ENCODE measurements at places on chromosomes 5 and 9. TPM values are rescaled to one million over a fixed set of nuclear protein-coding genes. Genes with fewer than 3 reads are reported as not detected.

DNA sequence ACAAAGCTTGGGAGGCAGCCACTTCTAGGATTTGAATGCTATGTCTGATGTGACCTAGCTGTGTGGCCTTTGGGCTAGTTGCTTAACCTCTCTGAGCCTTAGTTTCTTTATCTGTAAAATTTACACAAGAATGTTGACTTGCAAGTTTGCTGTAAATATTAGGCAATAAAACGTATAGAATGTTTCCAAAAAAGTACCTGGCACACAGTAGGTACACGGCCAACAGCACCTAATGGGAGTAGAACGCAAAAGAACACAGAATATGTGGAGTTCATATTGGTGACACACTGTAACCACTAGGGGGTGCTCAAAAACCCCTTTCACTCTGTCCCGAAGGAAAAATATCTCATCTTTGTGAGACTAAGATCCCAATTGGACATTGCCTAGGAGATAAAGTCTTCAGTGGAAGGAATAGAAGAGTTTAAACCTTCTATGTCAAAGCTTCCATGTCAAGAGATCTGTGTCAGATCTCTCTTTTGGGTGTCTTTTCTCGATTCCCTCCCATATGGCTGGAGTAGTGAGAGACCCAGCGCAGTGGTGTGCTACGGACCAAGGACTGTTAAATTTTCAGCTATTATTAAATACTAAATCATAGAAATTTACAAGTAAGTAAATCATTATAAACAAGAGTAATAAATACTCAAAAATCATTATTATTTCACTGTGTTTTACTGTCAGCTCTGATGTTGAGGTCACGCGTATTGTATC, 145.4 kb upstream of the RAD23B start:
- H3K27ac ChIP-seq, result no peak overlapping the region
- H3K4me3 ChIP-seq, result no peak overlapping the region
- H3K36me3 ChIP-seq, result no peaks in the 10 kb centered on the region
- no peaks in the 10 kb centered on the region for H3K4me1 ChIP-seq
- DNase-seq, result no peak

DNA sequence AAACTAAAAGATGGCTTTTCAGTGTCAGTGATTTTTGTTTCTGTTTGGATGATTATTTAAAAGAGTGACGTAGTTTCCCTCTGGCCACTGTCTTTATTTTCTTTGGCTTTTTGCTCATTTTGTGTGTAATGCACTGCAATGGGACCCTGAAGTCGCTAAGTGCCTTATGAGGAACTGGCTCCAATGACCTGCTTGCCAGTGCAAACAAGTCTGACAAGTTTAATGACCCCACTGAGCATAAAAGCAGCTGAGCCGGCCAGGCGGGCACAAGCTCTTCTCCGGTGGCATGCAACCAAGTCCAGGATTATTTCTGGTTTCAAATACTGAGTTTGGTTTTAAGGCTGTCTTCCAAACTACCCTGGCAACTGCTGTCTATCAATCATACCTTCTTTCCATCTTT, 15.6 kb upstream of the GNA14 start:
- H3K27me3 ChIP-seq, result peaks cover 2% of the 10 kb centered on the region
- H3K4me3 ChIP-seq, result no peak overlapping the region
- H3K27ac ChIP-seq, result no peak overlapping the region
- H3K4me1 ChIP-seq, result no peaks in the 10 kb centered on the region
- DNase-seq, result no peak

DNA sequence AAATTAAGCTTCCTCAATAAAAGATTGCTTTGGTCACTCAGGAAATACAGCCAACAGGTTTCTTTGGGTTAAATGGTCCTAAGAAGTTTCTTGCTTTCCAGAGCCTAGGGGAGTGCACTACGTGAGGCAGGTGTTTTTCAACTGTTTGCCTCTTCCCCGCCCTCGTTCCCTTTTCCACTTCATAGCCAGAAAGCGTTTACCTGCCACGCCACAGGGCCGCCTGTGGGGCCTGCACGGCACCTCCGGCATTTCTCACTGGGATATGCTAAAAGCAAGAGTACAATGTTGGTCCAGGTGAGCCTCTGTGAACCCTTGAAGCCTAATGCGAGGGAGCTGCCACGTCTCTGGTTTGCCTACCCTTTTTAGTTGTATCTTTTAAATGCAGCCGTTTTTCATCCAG, 167.6 kb upstream of the OTULINL start:
- H3K27ac ChIP-seq, result peak overlapping the region; percentile 94
- peak overlapping the region; percentile 67 for H3K4me3 ChIP-seq
- H3K4me1 ChIP-seq, result peaks cover 52% of the 10 kb centered on the region
- peaks cover 18% of the 10 kb centered on the region for H3K27me3 ChIP-seq
- H3K36me3 ChIP-seq, result no peaks in the 10 kb centered on the region

GRCh38 chr9:94908011-94908563, 181.6 kb downstream of the AOPEP start:
- DNase-seq, result no peak
- H3K36me3 ChIP-seq, result no peaks in the 10 kb centered on the region
- H3K4me1 ChIP-seq, result peaks cover 6% of the 10 kb centered on the region
- no peaks in the 10 kb centered on the region for H3K27me3 ChIP-seq

DNA sequence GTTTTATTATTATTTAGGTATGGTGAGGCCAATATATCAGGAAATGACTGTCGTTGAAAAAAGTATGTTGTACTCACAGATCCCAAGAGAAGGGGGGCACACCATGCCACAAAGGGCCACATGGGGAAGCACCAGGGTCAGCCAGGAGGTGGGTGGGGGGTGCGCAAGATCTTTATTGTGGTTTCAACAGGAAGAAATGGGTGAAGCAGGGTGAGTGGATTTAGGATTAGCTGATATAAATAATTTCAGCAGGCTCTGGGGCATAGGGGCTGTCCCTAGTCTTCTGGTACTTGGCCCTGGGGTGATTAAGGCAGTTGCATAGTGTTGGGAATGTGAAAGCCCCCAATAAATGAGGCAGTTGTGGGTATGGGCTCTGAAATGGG, 8.6 kb downstream of the PDCD1LG2 start:
- no peaks in the 10 kb centered on the region for H3K36me3 ChIP-seq
- DNase-seq, result peak; percentile 72
- H3K27me3 ChIP-seq, result no peaks in the 10 kb centered on the region
- H3K27ac ChIP-seq, result peak overlapping the region; percentile 47
- no peak overlapping the region for H3K4me3 ChIP-seq
- peaks cover 31% of the 10 kb centered on the region for H3K4me1 ChIP-seq

The RAD23B gene
- 111 TPM for total RNA-seq

The FAM78A gene
- 34.0 TPM for total RNA-seq

The RASEF gene
- not detected for total RNA-seq

GRCh38 chr9:36463467-36463866, 63.4 kb upstream of the RNF38 start:
- H3K27ac ChIP-seq, result no peak overlapping the region
- no peak for DNase-seq
- H3K4me1 ChIP-seq, result peaks cover 32% of the 10 kb centered on the region
- no peaks in the 10 kb centered on the region for H3K36me3 ChIP-seq
- H3K27me3 ChIP-seq, result no peaks in the 10 kb centered on the region

The DHX29 gene
- total RNA-seq, result 11.5 TPM

DNA sequence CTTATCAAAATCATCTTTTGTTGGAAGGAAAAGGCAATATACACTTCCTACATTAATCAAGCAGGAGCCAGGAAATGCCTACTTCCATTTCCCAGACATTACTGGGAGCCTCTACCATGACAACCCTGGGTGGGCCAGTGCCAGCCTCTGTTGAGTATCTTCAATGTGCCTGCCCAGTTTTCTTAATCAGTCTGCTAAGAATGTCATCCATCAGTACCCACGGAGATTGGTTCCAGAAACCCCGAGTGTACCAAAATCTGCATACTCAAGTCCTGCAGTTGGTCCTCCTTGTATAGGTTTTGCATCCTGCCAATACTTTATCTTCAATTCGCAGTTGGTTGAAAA, 82.4 kb downstream of the MARCHF3 start:
- H3K4me3 ChIP-seq, result no peak overlapping the region
- DNase-seq, result no peak
- H3K4me1 ChIP-seq, result no peaks in the 10 kb centered on the region
- no peak overlapping the region for H3K27ac ChIP-seq
- no peaks in the 10 kb centered on the region for H3K27me3 ChIP-seq

The GRIN1 gene
- total RNA-seq, result not detected

GRCh38 chr9:133948131-133948530, 44.0 kb downstream of the VAV2 start:
- H3K27me3 ChIP-seq, result no peaks in the 10 kb centered on the region

DNA sequence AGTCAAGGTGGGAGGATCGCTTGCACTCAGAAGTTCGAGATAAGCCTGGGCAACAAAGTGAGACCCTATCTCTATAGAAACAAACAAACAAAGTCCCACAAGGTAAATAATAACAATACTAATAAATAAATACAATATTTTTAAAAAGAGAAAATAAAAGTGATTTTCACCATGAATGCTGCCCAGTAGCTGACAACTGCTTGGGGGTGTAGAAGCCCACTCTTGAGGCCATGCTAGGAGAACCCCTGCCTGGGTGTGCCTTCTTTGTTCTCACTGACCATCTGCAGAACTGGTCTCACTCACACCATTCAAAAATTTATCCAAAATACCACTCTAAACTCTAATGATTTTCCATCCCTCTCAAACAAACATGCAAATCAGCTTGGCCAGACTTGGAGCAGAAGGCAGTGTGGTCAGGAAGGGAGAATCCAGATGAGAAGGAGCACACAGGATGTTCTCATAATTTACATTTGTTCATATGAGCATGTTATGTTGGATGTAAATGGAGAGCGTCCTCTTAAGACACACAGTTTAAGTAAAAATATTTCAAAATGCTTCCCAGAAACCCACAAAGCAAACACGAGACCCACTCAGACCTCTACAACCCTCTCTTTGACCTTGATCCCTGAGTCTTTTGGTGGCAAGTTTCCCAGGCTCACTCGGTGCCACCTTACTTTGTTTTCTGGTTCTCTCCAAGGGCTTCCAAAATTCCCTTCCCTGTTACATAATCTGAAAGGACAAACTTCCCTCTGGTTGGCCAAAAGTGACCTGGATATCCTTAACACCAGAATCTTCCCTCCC, 7.9 kb upstream of the RAI14 start:
- no peaks in the 10 kb centered on the region for H3K4me1 ChIP-seq
- H3K36me3 ChIP-seq, result no peaks in the 10 kb centered on the region
- DNase-seq, result no peak
- H3K4me3 ChIP-seq, result no peak overlapping the region
- peaks cover 11% of the 10 kb centered on the region for H3K27me3 ChIP-seq

The UBE2QL1 gene
- not detected for total RNA-seq

GRCh38 chr5:149002761-149003689, 59.8 kb downstream of the SH3TC2 start:
- H3K27me3 ChIP-seq, result peaks cover 5% of the 10 kb centered on the region
- no peaks in the 10 kb centered on the region for H3K4me1 ChIP-seq
- H3K4me3 ChIP-seq, result no peak overlapping the region
- H3K36me3 ChIP-seq, result no peaks in the 10 kb centered on the region
- no peak for DNase-seq

The ABO gene
- not detected for total RNA-seq

The MSH3 gene
- total RNA-seq, result 23.2 TPM
